ENCODE measurements at places on chromosomes 6 and 20. TPM values are rescaled to one million over a fixed set of nuclear protein-coding genes. Genes with fewer than 3 reads are reported as not detected.

DNA sequence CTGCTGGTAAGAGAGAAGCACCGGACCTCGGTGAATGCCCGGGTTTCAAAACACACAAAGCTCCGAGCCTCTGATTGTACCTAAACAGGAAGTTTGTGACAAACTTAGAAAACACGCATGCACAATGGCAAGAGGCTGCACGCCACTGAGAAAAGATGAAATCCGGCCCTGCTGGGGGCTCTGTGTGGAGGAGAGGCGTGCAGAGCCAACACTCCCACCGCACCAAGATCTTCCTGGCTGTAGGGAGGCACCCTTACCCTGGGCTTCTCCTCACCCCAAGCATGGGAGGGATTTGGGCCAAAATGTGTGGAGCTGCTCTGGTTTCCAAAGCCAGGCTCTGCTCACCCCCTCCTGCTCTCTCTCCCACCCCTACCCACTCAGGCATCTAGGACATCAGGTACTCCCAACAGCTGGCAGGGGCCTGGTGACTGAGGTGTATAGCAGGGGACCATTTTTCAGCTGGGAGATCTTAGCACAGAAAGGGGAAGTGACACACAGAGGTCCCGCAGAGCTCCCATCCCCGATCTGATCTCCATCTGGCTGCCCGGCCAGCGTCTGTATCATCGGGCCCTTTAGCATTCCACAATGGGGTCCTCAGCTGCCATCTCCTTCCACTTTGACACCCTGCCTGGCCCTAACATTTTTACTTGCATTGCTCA, 84.2 kb downstream of the TRERF1 start:
- no peak for DNase-seq

DNA sequence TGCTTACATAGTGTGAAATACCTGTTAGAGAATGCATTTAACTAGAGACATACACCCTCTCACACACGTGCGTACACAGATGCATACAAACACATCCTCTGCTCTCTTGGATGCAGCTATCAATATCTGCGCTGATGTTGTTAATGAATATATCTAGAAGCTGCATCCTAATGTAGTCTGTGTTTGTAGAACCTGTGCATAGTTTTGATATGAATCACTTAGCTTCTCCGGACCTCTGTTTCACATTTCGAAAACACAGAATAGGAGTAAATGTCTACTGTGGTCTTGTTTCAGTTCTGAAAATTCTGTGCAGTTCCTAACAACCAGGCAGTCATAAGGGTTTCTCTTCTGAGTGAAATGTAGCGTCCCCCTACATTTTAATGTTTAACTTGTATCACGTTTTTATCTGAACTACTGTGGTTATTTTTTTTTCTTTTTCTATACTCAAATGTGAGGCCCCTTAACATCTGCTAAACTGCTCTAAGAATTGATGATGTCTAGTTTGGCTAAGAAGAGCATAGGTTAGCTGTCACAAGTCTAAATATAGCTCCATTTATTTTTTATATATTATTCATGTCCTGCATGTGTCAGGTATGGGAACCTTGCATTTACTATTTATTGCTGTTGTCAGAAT, 254.5 kb downstream of the TMEM242 start:
- DNase-seq, result no peak

GRCh38 chr6:154457881-154458284, 52.6 kb downstream of the CNKSR3 start:
- DNase-seq, result no peak

GRCh38 chr6:16409531-16410441, 171.4 kb downstream of the GMPR start:
- peak; percentile 29 for DNase-seq

GRCh38 chr20:46530640-46531039, 17.3 kb upstream of the ZNF334 start:
- no peak for DNase-seq

DNA sequence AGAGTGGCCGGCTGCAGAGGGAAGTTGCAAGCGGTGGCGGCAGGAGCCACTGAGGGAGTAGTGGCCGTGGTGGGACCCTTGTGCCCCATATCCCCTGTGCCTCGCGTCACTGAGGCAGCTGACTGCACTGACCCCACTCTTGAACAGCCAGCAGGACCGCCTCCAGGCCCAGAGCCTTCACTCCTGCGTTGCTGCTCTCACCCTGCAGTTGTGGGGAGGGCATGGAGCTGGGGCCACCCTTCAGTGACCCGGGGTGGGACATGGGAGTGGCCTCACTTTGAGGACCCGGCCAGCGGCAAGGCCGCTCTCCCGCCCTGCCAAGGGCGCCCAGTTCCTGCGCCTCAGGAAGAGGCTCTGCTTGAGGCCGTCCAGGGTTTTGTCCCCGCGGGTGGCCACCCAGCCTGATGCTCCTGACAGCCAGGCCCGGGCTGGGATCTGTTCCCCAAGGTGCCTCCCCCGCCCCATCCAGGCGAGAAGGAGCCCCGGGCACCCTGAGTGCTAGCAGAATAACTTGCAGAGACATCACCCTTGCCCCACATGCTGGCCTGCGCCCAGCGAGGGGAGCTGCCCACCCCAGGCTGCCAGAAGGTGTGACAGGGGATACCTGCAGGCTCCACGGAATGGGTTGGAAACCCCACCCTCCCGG, 44.4 kb downstream of the HLA-DRA start:
- DNase-seq, result no peak

Gene POU3F2
- total RNA-seq, result 0.14 TPM

Gene SIM1
- not detected for total RNA-seq
